ENCODE measurements at places on chromosomes 6 and 20.

DNA sequence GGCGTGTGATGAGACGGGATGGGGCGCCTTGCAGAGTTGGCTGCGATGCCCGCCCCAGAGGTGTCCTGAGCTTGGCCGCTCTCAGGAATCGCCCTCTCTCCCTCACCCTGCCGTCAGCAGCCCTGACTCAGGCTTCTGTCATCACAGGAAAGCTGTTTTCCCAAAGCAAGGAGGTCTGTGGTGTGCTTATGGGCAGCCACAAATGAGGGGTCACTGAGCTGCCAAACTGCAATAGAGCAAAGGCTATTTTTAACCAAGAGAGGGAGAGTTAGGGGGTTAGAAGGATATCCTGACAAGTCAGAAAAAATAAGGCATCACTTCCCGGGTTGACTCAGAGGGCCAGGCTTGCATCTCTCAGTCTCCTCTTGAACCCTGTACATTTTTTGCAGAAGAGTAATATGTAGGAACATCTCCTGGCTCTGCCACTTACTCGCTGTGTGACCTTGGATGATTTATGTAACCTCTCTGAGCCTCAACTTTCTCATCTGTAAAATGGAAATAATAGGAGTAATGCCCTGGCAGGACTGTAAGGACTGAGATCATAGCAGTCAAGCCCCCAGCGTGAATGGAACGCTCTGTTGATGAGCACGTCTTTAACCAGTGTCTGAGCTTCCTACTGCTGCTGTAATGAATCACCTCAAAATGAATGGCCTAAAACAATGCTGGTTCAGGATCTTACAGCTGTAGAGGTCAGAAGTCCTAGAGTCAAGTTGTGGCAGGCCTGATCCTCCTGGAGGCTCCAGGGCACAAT, 181.9 kb downstream of the NFATC2 start:
- no peak for DNase-seq

DNA sequence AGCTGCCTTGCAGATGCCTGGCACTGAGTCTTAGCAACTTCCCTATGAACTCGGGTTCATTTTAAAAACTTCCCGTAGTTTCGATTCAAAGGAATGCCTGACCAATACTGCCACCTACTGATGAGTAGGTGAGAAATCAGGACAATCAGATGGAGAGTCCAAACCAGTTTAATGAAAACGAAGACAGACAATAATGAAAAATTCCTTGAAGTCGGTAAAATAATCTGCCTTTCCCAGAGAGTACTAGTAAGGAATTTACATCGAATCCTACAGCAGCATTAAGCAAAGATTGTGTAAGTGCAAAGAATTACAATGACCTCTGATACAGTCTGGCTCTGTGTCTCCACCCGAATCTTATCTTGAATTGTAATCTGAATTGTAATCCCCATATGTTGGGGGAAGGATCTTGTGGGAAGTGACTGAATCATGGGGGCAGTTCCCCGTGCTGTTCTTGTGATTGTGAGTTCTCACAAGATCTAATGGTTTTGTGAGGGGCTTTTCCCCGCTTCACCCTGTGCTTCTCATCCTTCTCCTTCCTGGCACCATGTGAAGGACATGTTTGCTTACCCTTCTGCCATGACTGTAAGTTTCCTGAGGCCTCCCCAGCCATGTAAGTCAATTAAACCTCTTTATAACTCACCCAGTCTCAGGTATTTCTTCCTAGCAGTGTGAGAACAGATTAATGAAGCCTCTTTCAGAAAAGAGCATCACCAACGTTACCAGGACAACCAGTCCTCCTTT, 134.4 kb downstream of the ARHGAP18 start:
- DNase-seq: no peak

- DNase-seq: no peak
Observed at GRCh38 chr6:27830212-27830599, 82.0 kb downstream of the OR2B2 start.

DNA sequence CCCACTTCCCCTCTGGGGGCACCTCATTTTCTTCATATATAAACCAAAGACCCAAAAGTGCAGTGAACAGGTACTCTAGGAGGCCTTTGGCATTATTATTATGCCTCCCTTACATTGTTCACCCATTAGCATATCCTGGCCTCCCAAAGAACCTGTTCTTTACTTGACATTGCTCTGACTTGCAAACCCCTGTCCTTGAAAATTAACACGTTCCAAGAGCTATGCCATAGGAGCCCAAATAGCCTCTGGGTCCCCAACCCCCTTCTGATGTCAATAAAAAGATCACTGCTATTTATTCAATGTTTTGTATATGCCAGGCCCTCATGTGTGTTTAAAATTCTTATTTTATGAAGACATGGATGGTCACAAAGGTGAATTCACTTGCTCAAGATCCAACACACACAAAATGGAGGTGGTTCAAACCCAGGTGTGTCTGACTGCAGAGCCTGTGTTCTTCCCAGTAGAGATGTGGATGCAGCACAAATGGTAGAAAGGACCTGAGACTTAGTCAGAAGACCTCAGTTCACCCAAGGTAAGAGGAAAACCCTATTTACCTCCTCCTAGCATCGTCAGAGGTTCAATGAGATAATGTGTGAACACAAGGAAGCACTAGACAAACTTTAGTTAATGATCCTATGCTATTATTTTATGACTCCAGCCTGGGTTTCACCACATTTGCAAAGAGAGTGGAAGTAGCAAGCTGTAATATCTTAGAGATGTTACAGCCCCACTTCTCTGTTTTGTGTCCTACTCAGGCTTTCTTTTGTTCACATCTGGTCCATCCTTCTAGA, 36.6 kb downstream of the BCL2L1 start:
- DNase-seq: no peak

GRCh38 chr20:56359212-56360132, 698 bp downstream of the FAM210B start:
- DNase-seq: no peak

DNA sequence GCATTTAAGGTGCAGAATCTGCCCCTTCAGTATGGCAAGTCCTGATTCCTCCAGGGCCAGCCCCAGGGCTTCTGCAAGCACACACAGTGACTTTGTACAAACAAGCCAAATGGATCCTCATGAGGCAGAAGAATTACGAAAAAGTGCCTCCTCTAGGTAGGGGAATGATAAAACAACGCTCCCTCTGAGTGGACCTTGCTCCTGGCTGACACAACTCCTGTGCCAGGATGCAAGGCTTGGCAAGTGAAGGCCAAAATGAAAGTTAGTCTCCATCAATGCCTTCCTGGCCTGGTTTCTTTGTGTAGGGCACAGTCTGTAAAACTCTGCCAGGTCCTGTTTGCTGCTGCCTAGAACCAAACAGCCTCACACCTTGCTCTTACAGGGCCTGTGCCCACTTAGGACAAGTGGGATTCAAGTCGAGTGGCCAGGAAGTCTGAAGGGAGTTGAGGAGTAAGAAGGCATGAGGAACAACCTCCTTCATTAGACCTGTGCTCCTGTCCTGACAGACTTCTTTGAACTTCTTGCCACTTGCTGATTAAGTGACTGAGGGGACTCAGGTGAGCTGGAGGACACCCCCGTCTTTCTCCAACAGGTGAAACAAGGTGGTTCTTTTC, 417.1 kb downstream of the CDC5L start:
- no peak for DNase-seq

DNA sequence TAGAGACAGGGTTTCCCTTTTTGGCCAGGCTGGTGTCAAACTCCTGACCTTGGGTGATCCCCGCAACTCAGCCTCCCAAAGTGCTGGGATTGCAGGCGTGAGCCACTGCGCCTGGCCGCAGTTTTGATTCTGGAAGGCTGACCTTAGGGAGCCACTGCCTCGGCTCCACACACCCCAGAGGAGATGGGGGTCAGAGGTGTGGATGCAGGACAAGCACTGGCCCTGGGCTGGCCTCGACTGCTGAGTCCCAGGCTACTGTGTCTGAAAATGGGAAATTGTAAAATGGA, 1.5 kb downstream of the ZBP1 start:
- no peak for DNase-seq

GRCh38 chr6:7535498-7535897, 6.0 kb upstream of the DSP start:
- no peak for DNase-seq

DNA sequence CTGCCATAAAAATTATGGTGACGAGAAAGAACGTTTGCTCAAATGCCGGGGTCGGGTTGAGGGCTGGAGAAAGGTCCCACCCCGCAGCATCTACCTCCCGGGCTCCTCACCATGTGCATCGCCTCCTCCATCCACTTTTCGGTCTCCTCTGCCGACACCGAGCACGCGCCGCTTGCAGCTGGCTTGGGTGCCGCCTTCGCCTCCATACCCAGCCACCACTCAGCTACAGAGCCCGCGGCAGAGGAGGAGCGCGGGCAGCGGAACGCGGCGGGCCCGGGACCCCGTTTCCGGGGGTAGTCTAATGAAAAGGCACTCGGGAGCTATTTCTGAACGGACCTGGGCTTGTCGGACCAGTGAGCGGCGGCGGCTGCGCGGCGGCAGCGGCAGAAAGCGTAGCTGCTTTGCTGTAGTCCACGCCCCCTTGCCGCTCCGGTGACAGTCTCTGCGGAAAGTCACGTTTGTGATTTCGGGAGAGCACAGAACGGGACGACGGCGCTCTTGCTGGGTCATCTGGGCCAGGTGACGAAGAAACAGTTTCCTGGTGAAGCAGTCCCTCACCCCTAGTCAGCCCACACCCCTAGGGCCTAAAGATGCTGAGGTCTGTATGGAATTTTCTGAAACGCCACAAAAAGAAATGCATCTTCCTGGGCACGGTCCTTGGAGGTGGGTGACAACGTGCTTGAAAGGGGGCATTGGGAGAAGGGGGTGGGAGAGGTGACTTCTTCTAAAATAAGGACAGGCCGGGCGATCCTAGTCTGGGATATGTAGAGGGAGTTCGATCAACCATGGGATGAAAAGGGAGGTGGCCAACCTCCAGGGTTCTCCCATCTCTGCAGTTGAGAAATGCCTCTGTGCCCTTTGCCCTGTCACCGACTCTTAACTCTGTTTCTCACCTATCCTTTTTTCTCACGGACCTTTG, at the start of the genes ADAT2 and PEX3:
ADAT2 (minus strand) TSS at position 243 of the 919 bp plus-strand sequence; CDS start at position 206, 37 bp downstream.
PEX3 (plus strand) TSS at position 353 of the 919 bp plus-strand sequence; CDS start at position 591, 238 bp downstream.
- DNase-seq: peak; percentile 70

- DNase-seq: no peak
Observed at GRCh38 chr6:48037946-48038345, 73.1 kb downstream of the PTCHD4 start.

DNA sequence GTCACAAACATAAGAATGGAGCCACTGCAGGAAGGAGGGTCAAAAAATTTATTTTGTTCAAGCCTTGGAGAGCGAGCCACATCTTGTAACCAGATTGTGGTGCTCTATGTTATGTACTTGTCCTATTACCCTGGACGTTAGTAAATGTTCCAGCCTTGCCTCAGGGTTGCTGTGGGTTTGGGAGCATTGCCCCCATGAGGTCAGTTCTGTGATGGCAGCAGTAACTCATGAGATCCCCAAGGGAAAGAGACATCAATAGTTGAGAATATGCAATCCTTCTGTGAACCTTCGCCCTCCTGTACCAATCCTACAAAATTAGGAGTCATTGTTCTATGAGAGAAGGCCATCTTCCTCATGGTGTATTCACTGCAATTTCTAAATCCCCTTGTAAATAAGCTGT, 16.4 kb upstream of the CFAP206 start:
- DNase-seq: peak; percentile 37

- DNase-seq: no peak
Observed at GRCh38 chr6:35068206-35068605, 72.9 kb downstream of the TCP11 start.

- no peak for DNase-seq
Observed at GRCh38 chr6:163916315-163917081, 502.0 kb downstream of the QKI start.

DNA sequence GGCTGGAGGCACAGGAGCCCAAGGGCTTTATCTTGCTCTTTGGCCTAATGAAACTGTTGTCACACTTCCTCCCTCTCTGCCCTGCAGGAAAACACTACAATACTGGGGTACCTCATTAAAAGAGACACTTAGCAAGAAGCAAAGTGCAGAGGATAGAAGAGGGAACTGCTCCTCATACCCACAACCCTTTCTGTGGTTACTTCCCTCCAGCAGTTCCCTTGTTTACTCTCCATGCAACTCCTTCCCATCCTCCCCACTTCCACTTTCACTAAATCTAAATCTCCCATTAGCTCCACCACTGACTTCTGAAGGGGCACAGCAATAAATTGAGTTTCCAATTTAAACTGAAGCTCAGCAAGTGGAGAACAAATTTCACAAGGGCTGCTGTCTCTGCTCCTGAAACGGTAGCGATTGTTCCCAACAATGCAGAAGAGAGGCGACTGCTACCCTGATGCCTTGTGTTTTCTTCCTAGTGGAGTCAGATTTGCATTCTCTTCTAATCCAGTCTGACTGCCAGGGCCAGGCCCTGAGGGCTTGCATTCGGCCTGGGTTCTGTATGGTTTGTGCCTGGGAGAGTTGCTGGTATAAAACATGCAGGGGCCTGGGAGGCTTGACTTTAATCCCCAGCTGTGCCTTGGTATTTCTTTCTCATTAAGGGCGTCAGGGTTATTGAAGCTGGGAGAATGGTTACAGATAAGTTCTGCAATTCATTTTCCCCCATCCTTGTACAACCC, 454.7 kb downstream of the TFAP2B start:
- DNase-seq: no peak

DNA sequence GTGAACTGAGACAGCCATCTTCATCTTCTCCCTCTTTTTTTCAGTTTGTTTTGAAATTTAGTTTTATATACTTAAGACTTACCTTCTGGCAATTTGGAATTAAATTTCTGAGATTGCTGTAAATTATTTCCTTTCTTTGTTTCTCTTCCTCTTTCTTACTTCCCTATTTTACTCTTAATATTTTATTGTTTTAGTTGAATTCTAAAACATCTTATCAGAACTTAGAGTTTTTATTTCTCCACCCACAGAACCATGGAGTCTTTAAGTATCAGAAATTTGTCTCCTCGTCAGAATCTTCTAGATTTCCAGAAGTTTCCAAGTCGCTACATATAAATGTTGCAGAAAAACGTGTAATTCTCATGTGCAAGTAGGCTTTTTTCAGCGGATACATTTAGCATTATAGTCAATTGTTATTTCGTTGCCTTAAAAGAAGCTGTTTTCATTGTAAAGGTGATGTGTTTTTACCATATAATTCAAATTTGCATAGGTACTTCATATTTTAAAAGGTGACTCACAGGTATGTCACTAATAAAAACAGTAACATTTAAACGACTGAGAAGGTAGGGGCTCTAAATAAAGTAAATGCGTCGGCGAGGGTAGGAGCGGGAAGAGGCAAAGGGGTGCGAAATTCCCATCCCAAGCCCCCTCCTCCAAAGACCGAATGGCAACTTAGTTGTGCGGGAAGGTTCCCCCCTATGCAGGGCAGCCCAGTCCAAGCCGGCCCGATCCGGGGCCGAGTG, 866 bp upstream of the MYO6 start:
- no peak for DNase-seq

GRCh38 chr6:12779772-12780171, 63.2 kb downstream of the PHACTR1 start:
- no peak for DNase-seq

- no peak for DNase-seq
Observed at GRCh38 chr6:93235775-93236174, 183.6 kb downstream of the EPHA7 start.

GRCh38 chr6:81857812-81858211, 105.3 kb upstream of the TENT5A start:
- DNase-seq: no peak

GRCh38 chr6:159934181-159934580, 34.7 kb upstream of the IGF2R start:
- no peak for DNase-seq

All from iPS DF 6.9 (cell line).